CD4-positive, alpha-beta T cell treated with Interleukin-1 beta for 1 hour (primary cell): ENCODE measurements at places on chromosomes 4 and X.

DNA sequence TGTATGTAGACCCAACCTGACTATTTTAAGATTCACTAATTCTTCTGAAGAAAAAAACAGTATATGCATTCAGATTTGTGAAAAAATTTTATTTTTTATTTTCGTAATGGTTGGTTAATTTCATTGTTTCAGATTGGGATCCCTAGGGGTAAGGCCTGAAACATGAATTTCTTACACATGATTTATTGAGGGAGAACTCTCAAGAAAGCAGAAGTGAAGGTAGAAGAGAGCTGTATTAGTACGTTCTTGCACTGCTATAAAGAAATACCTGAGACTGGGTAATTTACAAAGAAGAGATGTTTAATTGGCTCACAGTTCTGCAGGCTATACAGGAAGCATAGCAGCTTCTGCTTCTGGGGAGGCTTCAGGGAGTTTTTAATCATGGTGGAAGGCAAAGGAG, 611.9 kb upstream of the TECRL start:
- DNase-seq = no peak

GRCh38 chr4:97867557-97868091, 275.7 kb downstream of the STPG2 start:
- DNase-seq = no peak

DNA sequence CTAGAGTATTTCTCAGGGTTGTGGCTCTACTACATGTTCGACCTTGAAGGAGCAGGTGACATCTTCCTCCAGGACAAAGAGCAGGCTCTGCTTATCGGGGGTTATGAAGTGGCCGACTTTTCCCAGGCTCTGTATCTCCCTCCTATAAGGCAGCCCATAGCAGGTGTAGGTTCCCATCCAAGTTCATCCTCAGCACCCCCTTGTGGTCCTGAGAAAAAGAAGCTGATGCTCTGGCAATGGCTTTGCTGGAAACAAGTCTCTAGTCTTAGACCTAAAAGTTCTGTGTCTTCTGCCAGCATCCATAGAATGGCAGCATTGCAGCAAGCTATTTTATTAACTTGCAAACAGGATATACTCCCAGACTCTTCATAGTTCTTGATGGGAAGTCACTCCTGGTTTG, 836.6 kb upstream of the PRKX start:
- no peak for DNase-seq

DNA sequence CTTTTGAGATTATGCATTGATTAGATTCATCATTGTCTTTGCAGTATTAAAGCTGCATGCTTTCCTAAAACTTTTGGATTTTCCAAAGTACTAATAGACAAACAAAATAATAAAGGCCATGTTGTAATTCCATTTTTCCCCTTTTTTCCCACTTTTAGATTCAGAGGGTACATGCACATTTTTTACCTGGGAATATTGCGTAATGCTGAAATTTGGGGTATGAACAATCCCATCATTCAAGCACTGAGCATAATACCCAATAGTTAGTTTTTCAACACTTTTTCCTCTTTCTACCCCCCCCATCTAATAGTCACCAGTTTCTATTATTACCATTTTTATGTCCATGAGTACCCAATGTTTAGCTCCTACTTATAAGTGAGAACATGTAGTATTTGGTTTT, 1863.6 kb downstream of the STIM2 start:
- no peak for DNase-seq
